ENCODE measurements at places on chromosomes 6 and 20. TPM values are rescaled to one million over a fixed set of nuclear protein-coding genes. Genes with fewer than 3 reads are reported as not detected.

Gene MYLK4
- 7.6 TPM for polyA plus RNA-seq

DNA sequence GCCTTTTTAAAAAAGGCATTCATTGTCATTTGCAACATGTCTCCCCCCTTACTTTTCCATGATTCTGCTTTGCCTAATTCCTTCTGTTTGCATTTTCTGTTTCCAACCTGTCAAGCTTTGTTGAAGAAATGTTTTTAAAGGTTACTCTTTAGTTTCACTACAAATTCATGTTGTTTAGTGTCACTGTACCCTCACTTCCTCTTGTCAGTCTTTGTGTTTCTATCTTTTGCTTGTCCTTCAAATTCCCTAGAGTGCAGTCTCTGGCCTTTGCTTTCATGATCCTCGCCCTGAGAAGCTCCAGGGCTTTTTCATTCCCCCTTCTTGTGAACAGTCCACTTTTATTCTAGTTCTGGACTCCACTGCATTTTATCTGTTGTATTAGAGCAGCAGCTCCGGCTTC is 90.6 kb downstream of the MAP3K4 start:
- no peak for DNase-seq

DNA sequence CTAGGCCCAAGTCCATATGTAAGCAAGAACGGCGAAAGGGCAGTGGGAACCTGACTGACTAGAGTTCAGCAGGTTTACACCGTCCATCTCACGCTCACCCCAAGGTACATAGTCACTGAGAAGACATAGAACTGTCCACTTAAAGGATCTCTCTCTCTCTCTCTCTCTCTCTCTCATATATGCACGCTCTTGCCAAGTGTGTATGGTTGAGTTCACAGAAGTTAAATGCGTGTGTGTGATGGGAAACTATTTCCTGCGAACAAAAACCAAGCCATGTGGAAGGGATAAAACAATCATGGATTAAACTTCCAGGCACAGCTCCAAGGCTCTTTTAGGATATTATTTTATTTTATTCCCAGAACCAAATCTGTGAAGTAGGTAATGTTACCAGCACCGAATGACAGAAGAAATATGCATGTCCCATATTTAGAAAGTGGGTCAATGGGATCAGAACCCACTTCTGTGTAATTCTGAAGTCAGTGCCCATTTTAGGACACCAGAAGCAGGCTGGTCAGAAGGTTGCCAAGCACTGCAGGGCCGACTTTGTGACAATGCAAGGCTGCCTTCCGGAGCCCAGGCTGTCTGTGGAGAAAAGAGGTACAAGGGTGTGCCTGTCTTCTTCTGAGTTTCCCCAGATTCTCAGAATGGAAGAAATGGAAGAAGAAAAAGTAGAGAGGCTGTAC is 49.2 kb upstream of the MAP7 start:
- DNase-seq: peak; percentile 38

- DNase-seq: no peak
Observed at GRCh38 chr6:133965817-133966360, 12.9 kb downstream of the TBPL1 start.

DNA sequence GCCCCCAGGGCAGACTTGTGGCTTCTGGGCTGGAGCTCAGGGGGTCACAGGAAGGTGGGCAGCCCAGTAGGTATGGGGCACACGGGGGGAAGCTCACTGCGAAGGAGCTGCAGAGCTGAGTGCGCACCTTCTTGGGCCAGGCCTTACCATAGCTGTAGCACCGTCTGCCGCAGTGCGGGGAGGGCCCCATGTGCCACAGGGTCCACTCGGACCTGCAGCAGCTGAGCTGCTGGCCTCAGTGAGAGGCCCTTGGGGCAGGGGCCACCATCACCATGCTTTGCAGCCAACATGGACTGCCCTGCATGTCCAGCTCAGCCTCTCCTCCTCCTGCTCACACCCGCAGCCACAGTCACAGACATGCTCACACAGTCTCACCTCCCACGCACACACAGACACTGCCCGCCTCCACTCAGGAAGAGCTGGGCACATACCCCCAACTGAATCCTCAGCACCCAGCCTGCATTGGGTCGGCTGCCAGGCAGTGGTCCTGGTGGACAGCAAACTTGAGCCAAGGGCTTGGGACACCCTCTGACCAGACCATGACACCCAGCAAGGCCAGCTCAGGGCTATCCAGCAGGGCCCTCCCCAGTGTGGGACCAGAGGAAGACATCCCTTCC is 35.3 kb downstream of the YTHDF1 start:
- DNase-seq: no peak

Gene COL19A1
- polyA plus RNA-seq: 4.1 TPM

DNA sequence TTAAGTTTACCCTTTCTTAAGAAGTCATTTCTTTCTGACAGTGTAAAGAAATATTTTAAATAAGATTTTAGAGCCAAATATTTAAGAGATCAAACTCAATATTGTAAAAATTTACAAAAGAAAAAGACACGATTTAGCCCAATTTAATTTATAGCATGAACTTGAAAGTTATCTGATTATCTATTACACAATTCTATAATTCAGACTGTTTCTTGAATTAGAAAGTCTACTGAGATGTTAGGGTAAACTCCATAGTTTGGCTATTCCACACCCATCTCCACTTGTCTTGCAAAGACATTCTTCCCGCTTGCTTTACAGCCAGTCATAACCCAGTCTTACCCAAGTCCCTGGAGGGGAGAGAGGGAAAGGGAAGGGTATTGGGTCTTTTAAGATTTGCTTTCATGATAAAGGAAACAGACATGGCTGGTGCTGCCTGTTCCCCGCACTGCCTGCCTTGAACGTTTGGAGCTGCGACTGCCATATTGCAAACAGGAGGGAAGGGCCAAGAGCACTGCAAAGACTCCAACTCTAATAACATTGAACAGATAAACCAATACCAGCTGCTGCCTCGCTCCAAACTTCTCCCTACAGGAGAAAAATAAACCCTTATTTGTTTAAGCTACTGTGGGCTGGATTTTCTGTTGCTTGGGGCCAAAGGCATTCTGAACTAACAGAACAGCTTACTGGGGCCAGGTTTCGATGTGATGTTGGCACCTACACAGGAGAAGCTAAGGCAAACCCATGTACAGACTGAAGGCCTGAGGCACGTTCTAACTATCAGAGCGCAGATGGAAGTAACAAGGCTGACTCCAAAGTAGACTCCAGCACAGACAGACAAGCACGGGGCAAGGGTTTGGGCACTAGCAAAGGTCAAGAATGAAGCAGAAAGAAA is 552.3 kb upstream of the JARID2 start:
- no peak for DNase-seq

DNA sequence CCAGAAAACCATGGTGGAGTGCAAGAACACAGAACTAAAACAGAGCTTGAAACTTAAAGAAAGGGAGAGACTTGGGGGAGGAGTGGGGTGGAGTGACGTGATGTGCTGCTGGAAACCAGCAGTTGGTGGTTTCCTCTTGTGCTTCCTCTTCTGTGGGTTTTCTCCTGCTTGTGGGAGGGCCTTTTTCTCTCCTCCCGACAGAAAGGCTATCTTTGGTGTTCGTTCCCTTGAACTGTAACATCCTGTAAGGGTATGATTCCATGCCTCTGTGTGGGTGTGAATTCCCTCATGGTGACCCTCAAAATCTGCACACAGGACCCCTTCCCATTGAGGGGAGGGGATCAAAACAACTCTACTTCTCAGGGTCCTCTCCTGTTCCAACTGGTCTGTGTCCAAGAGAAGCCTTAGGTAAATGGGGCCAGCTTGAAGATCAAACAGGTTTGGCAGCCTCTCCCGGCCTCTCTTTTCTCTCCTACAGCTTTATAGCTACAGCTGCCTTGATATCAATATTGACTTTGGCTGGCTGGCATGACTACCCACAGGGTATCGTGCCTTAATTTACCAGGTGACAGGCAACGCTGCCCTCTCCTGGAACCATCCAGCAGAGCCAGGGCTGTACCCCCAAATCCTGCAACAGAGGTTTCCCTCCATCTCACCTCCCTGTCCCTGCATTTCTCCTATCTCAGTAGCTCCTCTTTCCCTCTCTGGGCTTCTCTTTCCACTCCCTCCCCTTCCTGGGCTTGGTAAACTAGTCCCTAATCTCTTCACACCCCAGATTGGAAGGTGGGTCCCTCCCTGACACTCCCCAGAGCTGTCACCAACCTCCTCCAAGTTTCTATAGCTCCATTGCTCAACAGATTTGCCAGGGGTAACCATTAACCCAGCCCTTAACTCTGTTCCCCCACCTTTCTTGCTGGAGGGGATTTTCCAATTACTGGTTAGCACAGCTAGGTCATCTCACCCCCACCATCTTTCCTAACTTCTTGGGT is 1.5 kb upstream of the MSH5 start:
- DNase-seq: peak; percentile 83

Gene SPEF1
- not detected for polyA plus RNA-seq

GRCh38 chr6:6699741-6700367 is 111.3 kb downstream of the LY86 start:
- DNase-seq: peak; percentile 96

DNA sequence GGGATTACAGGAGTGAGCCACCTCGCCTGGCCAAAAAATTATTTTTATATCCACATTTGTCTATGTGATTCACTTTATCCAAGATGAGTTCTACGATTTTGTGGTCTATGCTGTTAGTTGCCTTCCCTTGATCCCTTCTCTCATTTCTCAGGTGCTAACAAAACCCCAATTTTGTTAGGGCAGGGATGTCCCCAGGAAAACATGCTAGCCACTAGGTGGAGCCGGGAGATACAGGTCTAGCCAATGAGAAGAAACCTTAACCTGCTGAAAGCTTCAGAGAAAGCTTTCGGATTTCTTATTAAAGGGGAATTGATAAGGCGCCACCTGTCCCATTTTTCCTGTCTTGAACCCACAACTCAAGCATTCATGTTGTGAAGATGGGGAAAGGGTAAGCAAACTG is 167.4 kb upstream of the OLIG3 start:
- no peak for DNase-seq

GRCh38 chr6:71906813-71907212 is 20.5 kb downstream of the RIMS1 start:
- no peak for DNase-seq

- DNase-seq: no peak
Observed at GRCh38 chr6:32982084-32982701, 13.8 kb downstream of the BRD2 start.

GRCh38 chr6:19279273-19279684 is 557.9 kb upstream of the ID4 start:
- DNase-seq: peak; percentile 57

GRCh38 chr6:148999929-149000468 is 253.2 kb downstream of the UST start:
- peak; percentile 74 for DNase-seq

Gene MYH7B
- polyA plus RNA-seq: 63.0 TPM

GRCh38 chr6:25407431-25407830 is 128.3 kb downstream of the CARMIL1 start:
- no peak for DNase-seq

DNA sequence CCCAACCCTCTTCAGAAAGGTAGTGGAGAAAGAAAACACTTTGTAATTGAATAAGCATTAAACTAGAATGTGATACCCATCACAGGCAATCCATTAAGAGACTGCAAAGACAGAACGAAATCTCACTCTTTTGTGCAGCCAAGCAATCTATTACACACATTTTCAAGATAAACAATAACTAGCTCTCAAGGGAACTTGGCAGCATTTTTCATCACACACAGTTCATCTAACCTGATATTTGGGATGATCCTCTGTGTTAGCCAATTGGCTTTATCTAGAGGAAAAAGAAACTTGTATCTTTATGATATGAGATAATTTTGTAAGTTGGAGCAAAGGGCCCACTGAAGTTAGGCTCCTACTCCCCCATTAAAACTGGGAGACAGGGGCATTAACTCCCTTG is 1.5 kb upstream of the GZF1 start:
- DNase-seq: no peak

Gene SLX4IP
- polyA plus RNA-seq: 4.3 TPM

- no peak for DNase-seq
Observed at GRCh38 chr6:100467129-100468015, 2.7 kb upstream of the SIM1 start.

- no peak for DNase-seq
Observed at GRCh38 chr6:165653196-165653595, 9.8 kb downstream of the PDE10A start.

DNA sequence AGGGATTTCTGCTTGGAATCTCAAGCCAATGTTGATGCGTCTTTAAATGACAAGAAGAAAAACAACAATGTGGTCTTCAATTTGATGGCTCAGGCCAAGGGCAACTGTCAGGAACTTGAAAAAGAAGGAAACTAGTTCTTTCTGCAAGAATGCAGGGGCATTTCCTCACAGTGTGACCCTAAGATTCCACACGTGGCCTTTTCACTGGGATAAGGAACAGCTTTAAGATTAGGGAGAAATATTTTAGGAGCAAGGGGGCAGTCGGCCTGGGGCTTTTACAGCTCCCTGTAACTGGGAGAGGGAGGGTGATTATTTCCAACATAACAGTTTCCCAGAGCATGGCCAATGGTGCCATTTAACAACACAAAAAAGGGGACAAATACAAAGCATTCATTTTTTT is 39.4 kb upstream of the MRPS10 start:
- no peak for DNase-seq

DNA sequence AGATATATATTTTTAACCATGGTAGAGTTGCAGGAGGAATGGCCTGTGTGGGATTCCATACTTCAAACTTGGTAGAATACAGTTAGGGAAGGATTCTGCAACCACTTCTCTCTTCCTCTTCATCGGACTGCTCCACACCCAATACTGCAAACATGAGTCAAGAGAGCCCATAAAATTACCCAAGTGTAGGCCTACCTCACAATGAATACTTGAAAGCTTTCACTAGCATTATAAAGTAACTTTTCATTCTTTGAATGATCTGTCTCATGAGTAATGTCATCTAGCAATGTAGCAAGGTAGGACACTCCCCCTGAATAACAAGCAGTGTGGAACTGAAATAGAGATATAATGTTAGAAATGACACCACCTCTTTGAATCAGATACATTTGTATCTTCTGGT is 79.4 kb downstream of the FOXC1 start:
- DNase-seq: no peak
